A549 (cell line): ENCODE measurements at places on chromosomes 3 and 15.

- no peak for DNase-seq
Observed at GRCh38 chr15:36361351-36361870, 218.0 kb upstream of the CDIN1 start.

GRCh38 chr3:178560759-178561158 is 24.5 kb downstream of the KCNMB2 start:
- no peak for DNase-seq

GRCh38 chr3:40971191-40972168 is 227.8 kb upstream of the CTNNB1 start:
- peak; percentile 62 for DNase-seq

GRCh38 chr3:12741209-12741608 is 17.9 kb downstream of the TMEM40 start:
- DNase-seq = no peak

- no peak for DNase-seq
Observed at GRCh38 chr15:74461847-74462511, 1.0 kb upstream of the UBL7 start.

DNA sequence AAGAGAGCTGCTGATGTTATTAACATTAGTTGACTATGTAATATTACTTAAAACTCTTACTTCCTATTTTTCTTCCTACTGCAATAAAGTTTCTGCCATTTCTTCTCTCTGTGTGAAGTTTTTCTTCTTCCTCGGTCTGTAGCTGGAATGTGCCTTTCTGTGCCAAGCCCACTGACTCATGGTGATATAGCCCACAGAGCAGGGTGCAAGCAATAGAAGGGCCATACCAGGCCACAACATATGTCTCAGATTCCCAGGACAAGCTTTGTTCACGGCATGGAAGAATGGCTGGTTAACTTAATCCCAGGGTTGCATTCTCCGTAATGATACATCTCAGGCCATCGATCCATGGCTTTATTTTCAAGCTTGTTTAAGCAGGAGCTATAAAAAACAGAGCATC is 815.3 kb downstream of the TUSC7 start:
- no peak for DNase-seq

DNA sequence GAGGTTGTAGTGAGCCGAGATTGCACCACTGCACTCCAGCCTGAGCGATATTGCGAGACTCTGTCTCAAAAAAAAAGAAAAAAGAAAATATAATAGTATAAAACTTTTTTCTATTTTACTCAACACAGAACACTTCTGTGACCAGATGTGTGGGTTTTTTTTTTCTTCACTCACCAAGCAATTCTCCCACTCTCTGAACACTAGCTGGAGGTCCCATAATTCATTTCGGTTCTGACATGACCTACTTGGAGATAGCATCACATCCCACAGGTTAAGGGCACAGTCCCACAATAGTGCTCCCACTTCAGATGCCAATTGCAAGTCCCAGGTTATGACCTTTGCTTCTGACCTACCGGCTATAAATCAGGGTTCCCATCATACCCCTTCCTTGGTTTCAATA is 35.0 kb downstream of the KAT2B start:
- no peak for DNase-seq

- peak; percentile 76 for DNase-seq
Observed at GRCh38 chr3:194687638-194688199, 2.0 kb downstream of the FAM43A start.

DNA sequence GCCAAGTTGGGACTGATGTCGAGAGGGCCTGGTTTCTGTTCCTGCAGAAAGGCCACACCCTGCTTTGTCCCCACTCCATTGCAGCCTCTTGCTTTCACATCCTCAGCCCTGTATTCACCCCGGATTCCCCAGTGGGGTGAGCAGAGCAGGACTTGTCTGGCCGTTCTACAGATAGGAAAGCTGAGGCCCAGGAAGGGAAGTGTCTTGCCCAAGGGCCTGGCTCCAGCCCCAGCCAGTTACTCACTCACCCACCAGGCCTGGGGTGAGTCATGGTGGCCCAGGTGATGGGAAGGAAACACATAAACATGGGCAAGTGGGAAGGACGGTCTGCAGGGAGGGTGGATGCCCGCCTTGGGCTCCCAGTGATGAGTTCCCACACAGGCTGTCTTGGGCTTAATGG is 6.1 kb upstream of the DUSP7 start:
- DNase-seq = peak; percentile 58

DNA sequence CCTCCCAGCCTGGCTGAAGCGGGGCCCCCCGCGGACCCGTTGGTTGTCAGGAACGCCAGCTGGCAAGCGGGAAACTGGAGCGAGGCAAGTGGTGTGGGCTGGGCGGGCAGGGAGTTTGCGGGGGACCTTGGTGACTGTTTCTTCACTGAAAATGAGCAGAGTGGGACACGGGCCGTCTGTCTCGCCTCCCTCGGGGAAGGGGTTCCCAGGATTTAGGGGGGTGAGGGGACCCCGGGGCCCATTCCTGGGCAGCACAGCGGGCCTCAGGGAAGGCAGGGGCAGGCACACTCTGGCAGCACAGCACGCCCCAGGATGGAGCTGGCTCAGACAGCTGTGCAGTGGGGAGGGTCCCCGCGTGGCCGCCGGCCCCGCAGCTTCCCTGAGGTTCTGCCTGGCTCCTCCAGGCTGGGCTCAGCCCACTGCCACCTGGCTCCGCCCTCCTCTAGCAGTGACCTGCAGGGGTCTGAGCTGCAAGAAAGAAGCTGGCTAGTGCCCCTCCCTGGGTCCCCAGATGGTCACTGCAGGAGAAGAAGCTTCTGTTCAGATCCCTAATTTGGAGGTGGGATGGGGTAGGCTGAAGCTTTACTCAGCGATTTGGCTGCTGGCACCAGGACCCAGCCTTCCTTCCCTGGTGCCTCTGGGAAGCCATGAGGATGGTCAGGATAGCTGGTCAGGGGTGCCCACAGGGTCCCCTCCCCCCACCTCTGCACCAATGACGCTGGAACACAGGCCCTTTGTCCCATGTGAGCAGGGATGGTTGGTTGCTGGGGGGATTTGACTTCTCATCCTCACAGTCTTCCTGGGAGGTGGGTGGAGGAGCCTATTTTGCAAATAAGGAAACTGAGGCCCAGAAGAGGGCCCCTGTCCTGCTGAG is 90.4 kb downstream of the TBC1D2B start:
- DNase-seq = no peak

DNA sequence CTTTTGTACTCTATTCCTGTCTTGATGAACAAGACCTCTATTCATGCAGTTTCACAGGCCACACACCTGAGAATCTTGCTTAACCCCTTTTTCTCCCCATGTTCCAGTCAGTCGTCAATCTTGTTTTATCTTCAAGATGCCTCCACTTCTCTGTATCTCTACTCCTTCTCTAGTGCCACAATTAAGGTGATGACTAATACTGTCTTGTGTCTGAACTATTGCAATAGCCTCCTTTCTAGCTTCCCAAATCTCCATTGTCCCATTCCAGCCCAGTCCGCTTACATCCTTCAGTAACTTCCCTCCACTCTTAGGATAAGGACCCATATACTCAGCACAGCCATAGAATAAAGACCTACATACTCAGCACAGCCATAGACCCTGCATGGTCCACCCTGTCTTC is 24.7 kb downstream of the CHST14 start:
- no peak for DNase-seq

GRCh38 chr3:133112666-133113065 is 74.5 kb downstream of the TMEM108 start:
- no peak for DNase-seq

- peak; percentile 47 for DNase-seq
Observed at GRCh38 chr15:63915873-63916771, 82.4 kb upstream of the HERC1 start.

GRCh38 chr3:24154013-24154695 is 209.1 kb downstream of the NR1D2 start:
- no peak for DNase-seq

GRCh38 chr3:69120879-69121464 is 1.4 kb downstream of the LMOD3 start:
- DNase-seq = peak; percentile 85

GRCh38 chr15:58724466-58724865 is 25.0 kb downstream of the ADAM10 start:
- DNase-seq = no peak

- no peak for DNase-seq
Observed at GRCh38 chr3:37214076-37214475, 39.7 kb upstream of the LRRFIP2 start.

GRCh38 chr3:47741925-47742324 is 39.8 kb downstream of the SMARCC1 start:
- DNase-seq = no peak

- no peak for DNase-seq
Observed at GRCh38 chr3:127986803-127987202, 65.4 kb upstream of the SEC61A1 start.

GRCh38 chr15:52392008-52392687 is 96.5 kb upstream of the MYO5C start:
- DNase-seq = peak; percentile 14

DNA sequence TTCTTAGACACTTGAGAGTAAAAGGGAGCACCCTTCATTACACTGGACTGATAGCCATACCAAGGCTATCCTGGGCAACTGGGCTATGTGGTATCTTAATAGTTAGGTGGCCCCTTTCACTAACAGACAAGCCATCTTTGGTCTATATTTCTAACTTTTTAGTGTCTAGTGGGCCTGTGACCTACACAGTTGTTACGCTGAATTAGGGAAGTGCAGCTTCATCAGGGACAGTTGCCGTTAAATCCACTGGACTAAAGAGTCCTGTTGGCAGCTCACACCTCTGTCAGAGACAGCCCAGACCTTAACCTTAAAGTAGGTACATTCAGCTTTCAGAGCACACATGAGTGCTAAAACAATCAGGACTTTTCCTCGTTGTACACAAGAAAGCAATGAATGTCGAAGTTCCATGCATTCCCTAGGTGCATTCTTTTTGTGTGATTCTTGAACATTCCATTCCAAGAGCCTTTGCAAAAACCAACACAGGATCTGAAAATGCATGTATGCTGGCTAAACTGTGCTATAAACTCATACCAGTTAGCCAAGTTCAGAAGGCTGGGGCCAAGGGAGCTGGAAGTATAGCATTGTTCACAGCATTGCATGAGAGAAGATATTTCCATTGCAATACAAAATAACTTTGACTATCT is 230.2 kb upstream of the EIF1B start:
- no peak for DNase-seq

GRCh38 chr15:68593341-68593740 is 14.5 kb downstream of the CORO2B start:
- no peak for DNase-seq

DNA sequence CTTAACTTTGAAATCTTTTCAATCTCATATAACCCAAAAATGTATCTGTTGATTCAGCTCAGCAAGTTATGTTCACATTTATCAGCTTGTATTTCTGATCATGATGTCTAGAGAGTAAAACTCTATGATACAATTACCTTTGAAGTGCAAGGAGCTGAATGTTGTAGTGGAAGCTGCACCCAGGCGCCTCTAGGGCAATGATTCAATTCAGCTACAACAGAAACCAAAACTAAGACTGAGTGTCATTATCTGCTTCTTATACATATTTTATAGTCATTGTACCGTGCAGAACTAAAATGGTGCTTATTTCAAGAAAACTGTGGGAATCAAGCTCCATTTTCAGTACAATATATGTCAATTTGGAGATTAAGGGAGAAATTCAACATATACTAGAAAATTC is 1237.5 kb downstream of the ZPLD1 start:
- DNase-seq = no peak

GRCh38 chr3:11565492-11565891 is 78.2 kb downstream of the VGLL4 start:
- no peak for DNase-seq

DNA sequence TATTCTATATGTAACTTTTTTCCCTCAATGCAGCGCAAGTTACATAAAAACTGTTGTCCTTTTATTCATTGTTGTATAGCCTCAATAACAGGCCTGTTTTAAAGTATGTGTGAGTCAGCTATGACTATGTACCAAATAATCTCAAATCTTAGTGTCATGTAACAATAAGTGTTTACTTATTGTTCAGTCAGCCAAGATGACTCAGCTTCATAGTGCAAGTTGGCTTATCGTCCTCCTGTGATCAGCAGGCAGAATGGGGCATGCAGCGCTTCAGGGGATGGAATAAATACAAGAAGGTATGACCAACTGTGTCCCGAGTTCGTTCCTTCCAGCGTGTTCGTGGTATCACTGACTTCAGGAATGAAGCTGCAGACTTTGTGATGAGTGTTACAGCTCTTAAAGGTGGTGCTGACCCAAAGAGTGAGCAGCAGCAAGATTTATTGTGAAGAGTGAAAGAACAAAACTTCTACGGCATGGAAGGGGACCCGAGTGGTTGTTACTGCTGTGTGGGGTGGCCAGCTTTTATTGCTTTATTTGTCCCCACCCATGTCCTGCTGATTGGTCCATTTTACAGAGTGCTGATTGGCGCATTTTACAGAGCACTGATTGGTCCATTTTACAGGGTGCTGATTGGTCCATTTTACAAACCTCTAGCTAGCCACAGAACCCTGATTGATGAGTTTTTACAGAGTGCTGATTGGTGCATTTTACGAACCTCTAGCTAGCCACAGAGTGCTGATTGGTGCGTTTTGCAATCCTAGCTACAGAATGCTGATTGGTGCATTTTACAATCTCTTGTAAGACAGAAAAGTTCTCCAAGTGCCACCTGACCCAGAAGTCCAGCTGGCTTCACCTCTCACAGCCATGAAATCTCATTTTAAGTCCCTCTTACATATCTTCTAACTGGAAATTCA is 1016.0 kb downstream of the MCTP2 start:
- DNase-seq = peak; percentile 96

DNA sequence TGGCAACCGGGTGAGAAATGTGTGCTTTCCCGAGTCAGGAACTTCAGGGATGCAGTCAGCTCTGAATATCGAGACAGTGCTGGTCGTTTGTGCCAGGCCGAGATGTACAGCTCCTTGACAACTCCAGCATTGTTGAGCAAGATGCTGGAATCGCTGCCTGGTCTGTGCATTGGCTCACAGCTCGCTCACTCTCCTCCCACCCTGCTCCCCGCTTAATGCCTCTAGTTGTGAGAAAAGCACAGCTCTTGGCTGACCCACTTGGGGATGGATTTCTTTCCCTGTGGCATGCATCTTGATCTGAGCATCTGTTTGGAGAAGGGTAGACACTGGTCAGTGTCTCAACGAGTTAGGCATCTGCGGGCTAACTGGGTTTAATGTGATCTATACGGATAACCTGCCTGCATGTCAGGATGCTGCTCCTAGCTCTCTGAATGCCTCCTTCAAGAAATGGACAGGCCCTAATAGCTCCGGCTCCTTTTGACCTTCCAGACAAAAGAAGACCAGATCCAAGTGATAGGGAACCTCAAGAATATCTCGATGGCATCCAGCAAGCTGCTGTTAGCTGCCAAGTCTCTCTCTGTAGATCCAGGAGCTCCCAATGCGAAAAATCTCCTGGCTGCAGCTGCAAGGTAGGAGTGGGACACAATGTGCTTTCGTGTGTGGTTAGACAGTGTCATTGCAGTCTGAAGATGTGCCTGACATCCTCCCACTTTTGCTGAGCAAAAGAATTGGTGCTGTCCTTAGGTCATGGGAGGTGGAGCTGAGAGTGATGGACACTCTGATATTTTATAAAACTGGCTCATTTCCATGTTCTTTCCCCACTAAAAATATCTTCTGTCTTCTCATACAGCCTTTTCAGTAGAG is 302.2 kb upstream of the TPM1 start:
- DNase-seq = peak; percentile 12
